Stimulated activated CD8-positive, alpha-beta memory T cell treated with anti-CD3 and anti-CD28 coated beads, Interleukin-15, amount 100 ng/mL, for 4 hours (primary cell): ENCODE measurements at places on chromosomes 3 and 15.

GRCh38 chr3:15329046-15330005 is 3.1 kb downstream of the SH3BP5 start:
- no peak for DNase-seq

DNA sequence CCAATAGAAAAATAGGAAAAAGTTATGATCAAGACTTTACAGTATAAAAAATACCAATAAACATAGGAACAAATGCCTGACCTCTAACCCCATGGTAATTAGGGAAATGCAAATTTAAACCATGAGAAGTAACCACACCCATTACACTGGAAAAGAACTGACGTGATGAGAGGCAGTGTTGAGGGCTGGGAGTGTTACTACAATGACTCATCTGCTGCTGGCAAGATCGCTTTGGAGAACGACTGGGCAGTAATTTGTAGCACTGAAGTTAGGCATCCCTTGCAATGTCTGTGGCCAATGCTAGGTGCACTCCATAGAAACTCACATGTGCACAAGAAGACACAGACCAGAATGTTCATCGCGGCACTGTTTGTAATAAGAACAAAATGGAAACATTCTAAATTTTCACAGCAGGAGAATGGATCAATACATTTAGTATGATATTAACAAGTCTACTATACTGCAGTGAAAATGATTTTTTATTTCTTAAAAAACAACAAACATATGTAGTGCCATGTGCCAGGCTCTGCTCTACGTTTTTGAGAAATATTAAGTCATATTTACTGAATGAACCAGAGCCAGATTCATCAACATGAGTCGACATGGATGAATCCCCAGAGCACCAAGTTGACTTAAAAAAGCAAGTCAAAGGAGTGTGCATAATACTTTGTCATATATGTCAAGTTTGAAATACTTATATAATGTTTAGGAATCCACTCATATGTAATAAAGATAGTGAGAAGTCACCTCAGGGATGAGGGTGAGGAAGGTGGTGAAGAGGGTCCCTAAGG is 37.6 kb upstream of the EPHB3 start:
- DNase-seq: no peak

GRCh38 chr3:131619821-131620220 is 117.0 kb upstream of the MRPL3 start:
- no peak for DNase-seq

GRCh38 chr3:30776186-30776815 is 118.2 kb downstream of the GADL1 start:
- DNase-seq: no peak

DNA sequence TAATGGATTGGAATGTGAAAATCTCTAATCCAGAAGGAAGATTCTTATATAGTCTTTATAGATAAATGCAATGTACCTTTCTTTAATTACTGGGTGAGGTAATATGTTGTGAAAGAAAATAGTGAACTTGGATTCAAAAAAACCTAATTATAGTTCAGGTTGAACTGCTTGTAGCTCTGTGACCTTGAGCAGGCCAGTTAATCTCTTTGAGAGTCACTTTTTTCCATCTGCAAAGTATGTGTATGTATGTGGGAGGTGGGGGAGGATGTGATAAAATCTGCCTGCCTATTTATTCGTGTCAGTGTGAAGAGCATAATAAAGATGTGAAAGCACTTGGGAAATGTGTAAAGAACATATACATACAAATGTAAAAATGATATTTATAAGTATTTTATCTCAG is 34.4 kb downstream of the GLCE start:
- no peak for DNase-seq
